ENCODE measurements at places on chromosomes 4 and X.
A peak's percentile ranks its signal among the peaks of the same experiment; 100 is the strongest.

DNA sequence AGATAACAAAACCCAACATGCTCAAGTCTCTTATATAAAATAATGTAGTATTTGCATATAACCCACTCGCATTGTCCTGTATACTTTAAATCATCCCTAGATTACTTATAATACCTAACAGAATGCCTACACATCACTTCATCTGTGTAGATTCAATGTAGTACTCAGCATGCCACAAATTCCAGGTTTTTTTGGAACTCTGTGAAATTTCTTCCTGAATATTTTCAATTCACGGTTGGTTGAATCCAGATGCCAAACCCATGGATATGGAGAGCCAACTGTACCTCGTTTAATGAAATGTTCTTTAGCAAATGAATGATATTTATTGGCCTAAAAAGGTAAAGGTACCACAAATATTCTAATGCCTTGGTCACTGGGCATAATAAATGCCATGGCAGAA, 24.8 kb downstream of the CCNI start:
- no peak for DNase-seq

DNA sequence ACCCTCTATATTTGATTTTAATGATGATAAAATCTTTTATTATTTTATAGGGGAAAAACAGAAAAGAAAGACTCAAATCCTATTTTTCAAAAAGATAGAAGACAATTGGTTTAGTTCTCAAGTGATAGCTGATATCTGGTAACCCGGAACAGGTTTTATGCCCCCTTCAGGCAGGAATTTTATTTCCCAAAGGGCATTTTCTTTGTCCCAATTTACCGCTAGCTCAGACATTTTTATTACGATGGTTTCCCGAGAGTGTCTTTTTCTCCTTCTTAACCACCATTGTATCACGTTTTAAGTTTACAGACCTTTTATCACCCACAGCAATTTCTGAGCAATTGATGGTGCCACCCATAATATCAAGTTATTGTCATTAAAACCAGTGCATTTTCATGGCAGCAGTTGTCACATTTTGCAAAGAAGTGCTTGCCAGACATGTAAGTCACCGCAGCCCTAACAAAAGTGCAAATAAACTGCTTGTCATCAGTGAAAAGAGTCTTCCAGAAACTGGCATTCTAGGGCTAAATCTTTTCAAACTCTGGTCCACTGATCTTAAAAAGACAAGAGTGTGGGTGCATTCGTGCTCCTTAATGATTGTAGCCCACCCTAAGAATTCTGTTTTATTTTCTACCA, 204.8 kb upstream of the VCX start:
- no peak for DNase-seq

DNA sequence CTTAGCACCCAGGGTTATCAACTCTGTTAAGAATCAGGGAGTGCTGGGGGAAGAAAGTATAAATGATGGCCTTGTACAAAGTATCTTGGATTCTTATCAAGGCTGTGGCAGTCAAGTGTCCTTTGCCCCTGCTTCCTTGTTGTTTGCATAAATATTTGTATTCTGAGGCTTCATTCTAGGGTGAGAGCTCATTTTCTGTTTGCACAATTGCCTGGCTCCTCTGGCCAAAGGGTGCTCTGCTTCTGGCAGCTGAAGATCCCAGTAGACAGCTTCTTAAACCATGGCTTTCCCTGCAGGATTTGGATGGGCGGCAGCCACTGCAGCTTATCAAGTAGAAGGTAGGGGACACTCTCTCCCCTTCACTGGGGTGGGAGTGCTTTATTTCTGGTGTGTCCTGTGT, at the start of gene GBA3:
TSS of gene GBA3 (plus strand) at position 202 of the 400 bp plus-strand sequence.
- no peak for DNase-seq

GRCh38 chrX:27466051-27466450, 2.9 kb upstream of the PPP4R3C start:
- DNase-seq: no peak

GRCh38 chrX:71183341-71183740, 38.7 kb downstream of the NLGN3 start:
- DNase-seq: no peak

DNA sequence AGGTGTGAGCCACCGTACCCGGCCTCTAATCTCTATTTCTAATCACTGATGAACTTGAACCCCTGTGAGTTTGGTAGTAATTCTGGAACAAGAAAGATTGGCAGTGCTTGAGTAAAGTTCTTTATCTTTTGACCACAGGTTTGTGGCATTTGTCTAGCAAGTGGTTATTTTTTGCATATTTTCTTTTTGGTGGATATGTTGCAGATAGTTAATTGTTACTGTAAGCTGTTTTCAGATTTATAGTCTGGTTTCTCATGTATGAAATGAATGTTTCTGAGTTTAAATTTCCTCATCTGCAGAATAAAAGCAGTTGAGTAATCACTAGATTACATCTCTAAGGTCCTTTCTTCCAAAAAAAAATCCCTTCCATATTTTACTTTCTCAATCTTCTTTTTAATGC, 105.2 kb downstream of the GASK1B start:
- DNase-seq: no peak

DNA sequence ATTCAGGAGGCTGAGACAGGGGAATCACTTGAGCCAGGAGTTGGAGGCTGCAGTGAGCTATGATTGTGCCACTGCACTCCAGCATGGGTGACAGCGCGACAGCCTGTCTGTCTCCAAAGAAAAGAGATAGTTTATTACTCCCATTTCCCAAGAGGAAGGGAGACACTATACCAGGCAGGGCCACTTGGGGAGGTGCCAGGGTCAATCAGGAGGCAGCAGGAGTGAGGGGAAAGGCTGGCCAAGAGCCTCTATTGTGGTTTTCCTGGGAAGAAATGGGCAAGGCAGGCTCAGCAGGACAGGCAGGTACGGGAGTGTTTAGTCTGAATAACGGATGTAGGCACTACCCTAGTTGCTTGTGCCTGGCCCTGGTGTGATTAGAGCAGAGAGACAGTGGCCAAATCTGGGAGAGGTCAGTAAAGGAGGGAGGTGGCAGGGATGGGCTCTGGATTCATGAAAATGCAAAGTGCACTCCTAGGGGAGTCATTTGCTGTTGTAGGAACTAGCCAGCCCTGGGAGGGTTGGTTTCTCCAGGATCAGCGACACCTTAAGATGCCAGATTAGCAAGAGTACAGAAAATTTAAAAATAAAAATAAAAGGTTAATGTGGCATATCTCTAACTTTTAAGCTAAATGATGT, 20.2 kb upstream of the CDKN2AIP start:
- no peak for DNase-seq

GRCh38 chrX:144275843-144276242, 392.0 kb downstream of the UBE2NL start:
- no peak for DNase-seq

DNA sequence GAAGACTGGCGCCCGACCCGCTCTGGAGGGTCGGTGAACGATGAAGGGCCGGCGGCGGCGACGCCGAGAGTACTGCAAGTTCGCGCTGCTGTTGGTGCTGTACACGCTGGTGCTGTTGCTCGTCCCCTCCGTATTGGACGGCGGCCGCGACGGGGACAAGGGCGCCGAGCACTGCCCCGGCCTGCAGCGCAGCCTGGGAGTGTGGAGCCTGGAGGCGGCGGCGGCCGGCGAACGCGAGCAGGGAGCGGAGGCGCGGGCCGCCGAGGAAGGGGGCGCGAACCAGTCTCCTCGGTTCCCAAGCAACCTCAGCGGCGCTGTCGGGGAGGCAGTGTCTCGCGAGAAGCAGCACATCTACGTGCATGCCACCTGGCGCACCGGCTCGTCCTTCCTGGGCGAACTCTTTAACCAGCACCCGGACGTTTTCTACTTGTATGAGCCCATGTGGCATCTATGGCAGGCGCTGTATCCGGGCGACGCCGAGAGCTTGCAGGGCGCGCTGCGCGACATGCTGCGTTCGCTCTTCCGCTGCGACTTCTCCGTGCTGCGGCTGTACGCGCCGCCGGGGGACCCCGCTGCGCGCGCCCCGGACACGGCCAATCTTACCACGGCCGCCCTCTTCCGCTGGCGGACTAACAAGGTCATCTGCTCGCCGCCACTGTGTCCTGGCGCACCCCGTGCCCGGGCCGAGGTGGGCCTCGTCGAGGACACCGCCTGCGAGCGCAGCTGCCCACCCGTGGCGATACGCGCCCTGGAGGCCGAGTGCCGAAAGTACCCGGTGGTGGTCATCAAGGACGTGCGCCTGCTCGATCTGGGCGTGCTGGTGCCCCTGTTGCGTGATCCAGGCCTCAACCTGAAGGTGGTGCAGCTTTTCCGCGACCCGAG, 568 bp downstream of the CHST7 start:
- peak; percentile 61 for DNase-seq

DNA sequence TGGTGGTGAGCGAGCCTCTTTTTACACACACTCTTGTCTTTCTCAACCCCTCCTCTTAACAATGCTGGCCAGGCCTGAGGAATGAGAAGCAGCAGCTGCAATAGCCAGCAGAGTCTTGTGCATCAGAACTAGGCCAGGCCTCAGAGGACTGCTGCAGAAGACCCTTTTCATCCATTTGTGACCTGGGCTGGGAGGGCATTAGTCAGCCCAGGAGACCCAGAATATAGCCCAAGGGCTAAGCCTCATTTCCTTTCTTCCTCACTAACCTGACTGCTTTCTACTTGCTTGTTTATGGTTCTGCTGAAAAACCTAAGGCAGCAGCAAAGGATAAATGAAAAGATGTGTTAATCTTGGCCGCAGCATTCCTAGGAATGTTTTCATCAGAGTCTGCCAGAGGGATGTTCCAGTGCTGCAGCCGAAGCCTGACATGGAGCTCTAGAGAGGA, 254.7 kb upstream of the AR start:
- DNase-seq: no peak

- no peak for DNase-seq
Measured at GRCh38 chrX:16005917-16006316, 117.4 kb upstream of the GRPR start.

DNA sequence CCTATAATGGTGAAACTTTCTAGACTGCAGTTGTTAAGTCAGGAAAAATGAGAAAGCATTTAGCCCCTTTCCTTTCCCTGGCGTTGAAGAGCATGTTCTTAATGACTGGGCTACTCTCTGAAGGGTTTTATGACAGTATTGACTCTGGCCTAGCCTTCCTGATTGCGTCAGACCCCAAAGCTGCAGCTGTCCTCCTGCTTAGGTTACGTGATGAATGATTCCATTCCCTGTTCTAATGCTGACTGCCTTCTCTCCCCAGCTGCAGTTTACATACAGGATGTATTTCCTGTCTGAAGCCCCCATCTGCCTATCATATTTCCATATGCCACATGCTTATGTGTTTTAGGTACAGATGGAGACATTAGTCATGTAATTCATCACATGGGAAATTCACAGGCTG, 105.8 kb upstream of the EGFL6 start:
- no peak for DNase-seq

GRCh38 chr4:77629885-77630284, 24.3 kb downstream of the CXCL13 start:
- no peak for DNase-seq

GRCh38 chr4:102518703-102519131, 17.6 kb downstream of the NFKB1 start:
- peak; percentile 21 for DNase-seq

- DNase-seq: no peak
Measured at GRCh38 chrX:68429216-68429615, 4.1 kb downstream of the OPHN1 start.

DNA sequence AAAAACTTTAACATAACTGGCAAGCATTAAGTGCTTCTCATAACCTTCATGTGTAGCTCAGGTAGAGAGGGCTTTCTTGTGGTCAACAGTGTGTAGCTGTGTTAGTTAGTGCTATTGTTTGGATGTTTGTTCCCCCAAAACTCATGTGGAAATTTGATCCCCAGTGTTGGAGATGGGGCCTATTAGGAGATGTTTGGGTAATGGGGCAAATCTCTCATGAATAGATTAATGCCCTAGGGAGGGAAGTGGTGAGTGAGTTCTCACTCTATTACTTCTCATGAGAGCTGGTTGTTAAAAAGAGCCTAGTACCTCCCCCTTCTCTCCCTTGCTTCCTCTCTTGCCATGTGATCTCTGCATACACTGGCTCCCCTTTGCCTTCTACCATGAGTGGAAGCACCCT, 16.5 kb upstream of the SLC25A43 start:
- DNase-seq: no peak

DNA sequence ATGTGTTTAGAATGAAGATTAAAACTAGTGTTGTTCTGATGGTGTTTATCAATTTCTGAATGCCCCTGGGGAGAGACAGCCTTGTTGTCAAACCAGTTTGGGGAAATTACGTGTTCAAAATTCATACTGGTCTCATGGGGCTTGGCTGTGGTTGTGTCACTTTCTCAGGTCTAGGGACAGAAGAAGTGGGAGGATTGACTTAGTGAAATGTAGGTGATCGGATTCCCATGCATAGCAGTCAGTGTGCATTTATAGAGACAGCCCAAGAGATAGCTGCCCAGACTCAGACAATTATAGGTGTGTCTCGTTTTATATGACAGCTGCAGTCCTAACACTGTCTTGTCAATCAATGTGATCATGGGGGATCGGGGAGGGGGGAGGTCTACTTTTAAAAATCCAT, 94.4 kb upstream of the CLCN4 start:
- DNase-seq: no peak

DNA sequence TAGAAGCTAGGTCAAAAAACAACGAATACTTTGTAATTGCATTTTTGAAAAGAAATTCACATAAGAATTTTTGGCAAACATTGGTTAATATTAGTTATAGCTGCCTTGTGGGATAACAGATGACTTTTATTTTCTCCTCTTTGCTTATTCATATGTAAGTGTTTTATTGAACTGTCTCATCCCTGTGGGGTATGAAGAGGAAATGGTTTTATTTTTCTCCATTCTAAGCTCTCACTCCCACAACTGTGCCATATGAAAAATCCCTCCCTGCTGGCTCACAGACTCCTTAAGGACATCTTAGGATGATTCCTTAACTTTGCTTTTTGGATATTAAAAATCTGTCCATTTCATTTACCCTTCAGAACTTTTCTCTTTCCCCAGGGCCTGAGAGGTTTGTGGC, 300.6 kb downstream of the PPP1R2C start:
- no peak for DNase-seq

DNA sequence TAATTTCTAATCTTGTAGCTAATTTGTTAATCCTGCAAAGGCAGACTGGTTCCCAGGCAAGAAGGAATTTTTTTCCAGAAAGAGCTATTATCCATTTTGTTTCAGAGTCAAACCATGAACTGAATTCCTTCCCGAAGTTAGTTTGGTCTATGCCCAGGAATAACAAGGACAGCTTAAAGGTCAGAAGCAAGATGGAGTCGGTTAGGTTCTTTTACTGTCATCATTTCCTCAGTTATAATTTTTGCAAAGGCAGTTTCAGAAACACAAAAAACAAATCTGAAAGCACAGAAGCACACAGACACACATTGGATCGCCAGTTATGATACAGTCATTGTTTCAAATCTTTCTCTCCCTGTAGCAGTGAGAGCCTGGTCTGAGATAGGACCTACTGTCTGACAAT, 37.9 kb downstream of the AGA start:
- no peak for DNase-seq

DNA sequence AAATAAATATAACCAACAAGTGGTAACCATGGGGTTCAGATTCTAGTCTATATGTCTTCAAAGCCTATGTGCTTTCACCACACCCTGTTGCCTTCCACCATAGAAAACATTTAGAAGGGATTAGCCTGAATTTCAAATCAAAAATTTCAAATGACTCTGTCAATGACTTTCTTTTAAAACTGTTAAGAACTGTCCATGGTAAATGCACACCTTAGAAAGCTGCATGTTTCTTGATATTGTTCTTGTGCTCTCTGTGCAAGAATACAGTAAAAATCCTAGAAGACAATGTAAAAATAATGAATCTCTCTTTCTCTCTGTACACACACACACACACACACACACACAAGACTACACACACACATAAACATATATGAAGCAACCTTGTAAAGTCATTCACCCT, 74.6 kb upstream of the EXOC1L start:
- no peak for DNase-seq

Data from T-helper 9 cell (primary cell).